ENCODE measurements at places on chromosomes 3 and 15.
A peak's percentile ranks its signal among the peaks of the same experiment; 100 is the strongest.

GRCh38 chr3:24294150-24294549 lies 200.5 kb downstream of the THRB start:
- DNase-seq = no peak

- no peak for DNase-seq
These were observed 94.8 kb downstream of the FMN1 start for GRCh38 chr15:33099739-33100138.

DNA sequence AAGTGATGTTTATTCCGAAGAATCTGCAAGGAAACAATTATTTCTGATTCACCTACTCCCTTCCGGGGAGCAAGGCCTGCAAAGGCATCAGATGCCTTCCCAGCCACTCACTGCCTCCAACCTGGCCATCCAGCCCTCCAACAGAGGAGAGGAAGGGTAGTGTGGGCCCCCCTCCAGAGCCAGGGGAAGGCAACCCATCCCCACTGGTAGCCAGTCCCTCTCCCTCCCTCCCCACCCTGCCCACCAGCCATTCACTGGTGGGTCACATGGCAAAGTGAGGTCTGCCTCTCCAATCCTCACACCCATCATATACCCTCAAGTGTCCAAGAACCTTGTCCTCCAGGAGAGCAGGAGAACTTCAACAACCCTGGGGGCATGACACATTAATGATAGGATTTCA lies 2.4 kb upstream of the VIPR1 start:
- no peak for DNase-seq

DNA sequence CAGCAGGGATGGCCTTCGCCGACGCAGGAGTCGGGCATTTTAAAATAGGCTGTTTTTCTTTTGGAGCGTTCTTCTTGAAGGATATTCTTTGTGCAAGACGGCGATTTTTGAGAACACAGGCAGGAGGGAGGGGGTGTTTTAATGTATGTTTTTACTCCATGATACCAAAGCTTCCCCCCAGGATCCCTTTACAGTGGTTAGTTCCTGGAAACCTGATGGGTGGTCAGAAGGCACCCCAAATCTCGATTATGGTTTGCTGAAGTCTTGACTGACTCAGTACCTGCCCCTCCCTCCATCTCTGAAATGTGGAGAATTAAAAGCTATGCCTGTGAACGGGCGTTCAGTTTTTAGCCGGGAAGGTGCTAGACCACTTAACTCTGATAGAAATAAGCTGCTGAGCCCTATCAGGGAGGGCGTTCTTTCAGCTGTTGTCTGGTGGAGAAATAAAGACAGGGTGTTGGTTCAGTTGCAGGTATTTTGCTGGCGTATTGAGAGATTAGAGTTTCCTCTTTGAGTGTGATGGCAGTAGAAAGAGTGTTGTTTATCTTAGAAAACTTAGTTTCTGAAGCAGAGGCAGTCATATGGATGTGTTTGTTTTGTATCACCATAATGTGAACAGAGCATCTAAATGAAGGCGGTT lies 3.4 kb downstream of the IGF1R start:
- DNase-seq = no peak

- no peak for DNase-seq
These were observed 69.8 kb downstream of the HES1 start for GRCh38 chr3:194205675-194206133.

DNA sequence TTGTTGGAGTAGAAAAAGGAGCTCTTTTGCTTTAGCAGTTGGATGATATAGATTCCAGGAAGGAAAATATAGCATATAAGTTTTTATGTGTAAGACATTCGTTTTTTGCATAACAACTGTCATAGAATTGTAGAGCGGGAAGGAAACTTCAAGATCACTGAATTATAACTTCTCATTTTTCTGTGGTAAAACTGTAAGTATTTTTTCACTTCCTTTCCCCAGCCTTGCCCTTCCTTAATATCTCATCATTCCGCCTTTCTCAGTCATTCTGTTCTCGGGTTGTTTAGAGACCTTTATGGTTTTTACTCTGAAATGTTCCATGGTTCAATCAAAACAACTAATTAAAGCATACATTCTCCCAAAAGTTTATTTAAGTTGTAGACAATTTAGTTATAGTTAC lies 1.1 kb downstream of the EAF2 start:
- no peak for DNase-seq

DNA sequence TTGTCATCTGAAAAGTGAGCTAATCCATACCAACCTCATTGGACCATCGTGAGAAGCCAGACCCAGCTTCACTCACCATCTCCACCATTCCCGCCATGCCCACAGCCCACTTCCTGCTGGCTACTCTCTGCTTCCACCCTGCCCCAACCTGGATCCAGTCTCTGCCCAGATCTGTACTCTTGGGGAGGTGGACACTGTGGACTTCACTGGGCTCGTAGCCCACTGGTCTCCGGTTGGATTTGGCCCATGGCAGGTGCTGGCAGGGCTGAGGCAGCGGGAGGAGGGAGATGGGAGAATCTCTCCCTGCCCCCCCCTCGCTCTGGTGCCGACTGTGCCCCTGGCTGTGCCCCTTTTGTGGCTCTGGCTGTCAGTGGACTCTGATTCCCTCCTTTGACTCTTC lies 193.8 kb downstream of the ABHD5 start:
- no peak for DNase-seq

DNA sequence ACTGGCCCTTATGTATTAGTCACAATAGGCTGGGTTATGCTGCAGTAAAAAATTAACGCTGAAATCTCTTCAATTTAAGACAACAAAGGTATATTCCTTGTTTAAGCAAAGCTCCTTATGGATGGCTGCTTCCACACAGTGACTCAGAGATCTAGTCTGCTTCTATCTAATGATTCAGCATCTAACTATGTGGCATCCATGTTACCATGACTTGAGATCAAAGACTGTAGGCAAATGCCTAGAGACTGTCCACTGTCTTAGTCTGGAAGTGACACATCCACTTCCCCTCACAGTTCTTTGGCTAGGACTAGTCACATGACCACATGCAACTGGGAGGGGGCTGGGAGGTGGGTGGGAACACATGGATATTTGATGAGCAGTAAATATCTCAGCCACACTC lies 61.3 kb upstream of the PSMD6 start:
- no peak for DNase-seq

- DNase-seq = no peak
These were observed 26.1 kb downstream of the ATRIP start for GRCh38 chr3:48472673-48472922.

DNA sequence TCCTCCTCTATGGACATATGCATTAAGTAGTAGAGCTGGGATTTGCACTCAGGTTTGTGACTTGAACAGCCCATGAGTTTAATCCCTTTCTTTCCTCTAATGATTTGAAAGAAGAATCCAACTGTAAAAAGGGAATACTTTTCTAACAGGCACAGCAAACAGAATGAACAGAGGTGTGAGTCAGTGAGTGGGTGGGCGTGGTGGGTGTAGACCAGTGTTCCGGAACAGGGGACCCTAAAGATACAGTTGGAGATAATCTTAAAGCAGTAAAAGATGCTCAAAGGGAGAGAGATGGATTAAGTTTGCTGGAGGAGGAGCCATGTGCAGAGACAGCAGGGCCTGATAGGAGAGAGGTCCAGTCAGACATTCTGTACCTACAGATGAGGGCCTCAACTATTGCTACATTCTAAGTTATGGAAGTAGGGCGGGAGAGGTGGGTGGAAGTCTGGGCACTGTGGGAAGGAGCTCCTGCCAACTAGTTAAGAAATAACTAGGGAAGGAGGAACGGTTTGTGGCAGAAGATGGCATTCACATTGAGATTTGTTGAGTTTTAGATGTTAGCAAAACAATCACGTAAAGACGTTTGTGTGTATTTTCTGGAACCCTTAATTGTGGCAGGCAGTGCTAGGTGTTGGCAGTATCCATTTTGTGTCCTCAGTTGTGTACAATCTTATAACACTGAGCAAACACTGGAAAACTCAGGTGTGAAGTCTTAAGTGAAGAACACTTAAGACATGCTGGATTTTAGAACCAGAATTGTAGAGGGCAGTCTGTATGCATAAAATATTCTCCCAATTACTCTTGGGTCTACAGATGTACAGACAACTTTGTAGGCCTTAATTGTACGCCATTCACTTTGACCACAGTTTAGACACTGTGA lies 511.0 kb downstream of the GRM7 start:
- DNase-seq = no peak

DNA sequence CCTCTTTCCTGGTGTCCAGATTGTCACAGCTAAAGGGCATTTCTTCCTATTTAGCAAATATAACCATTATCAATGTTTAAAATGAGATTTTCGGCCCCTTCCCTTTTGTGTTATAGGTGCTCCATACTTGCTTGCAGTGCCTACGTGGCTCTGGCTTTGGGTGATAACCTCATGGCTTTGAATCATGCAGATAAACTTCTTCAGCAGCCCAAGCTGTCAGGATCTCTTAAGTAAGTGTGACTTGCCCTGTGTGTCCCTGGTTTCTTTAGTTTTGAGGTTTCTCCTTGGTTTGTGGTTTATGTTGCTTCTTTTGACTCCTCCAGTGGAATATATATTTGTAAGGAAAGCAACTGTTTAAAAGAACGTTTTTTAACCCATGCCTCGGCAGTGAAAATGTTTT lies 58.5 kb upstream of the TRIM71 start:
- DNase-seq = no peak

DNA sequence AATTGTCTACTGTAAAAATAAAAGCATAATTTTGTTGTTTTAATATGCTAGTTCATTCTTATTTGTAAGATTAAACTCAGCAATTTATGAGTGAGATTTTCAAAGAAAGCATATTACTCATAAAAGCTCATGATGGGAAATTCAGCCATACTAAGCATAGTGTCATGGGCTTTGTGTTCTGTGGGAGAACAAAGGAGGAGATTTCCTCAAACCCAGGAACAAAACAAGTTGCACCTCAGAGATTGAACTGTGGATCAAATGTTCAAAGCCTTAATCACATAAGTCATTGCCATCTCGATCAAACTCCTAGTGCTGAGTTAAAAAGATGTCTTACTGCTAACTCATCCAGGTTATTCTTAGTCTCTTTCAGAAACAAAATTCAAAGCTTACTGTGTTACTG lies 85.6 kb upstream of the PDZRN3 start:
- DNase-seq = no peak

DNA sequence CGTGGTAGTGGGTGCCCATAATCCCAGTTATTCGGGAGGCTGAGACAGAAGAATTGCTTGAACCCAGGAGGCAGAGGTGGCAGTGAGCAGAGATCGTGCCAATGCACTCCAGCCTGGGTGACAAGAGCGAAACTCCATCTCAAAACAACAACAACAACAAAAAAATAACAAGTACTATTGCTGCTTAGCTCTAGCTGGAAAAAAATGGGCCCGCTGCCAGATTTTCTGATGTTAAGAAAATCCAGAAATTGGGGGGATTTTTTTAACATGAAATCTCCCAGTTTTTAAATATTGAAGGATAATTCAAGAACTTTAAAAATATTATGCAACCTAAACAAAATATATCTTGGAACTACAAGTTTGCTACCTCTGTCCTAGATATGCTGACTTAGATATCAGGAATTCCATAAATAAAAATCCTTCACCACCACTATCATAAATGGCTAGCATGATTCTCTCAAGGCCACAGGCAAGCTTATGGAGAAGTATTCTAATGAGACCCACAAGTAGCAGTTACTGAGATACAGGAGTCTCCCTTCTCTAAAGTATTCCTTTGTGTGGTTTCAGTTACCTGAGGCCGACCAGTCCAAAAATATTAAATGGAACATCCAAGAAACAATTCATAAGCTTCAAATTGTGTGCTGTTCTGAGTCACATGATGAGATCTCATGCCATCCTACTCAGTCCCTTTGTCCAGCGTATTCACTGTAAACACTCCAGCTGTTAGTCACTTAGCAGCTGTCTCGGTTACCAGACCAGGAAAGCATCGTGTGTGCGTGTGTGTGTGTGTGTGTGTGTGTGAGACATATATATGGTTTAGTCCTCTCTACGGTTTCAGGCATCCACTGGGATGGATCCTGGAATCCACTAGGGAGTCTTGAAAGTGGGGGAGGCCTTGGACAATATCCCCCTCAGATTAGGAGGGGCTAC lies 277.2 kb downstream of the TBL1XR1 start:
- no peak for DNase-seq

GRCh38 chr15:56394909-56395308 lies 29.7 kb downstream of the TEX9 start:
- DNase-seq = no peak

- DNase-seq = no peak
These were observed 38.6 kb downstream of the TMED3 start for GRCh38 chr15:79349525-79349924.

DNA sequence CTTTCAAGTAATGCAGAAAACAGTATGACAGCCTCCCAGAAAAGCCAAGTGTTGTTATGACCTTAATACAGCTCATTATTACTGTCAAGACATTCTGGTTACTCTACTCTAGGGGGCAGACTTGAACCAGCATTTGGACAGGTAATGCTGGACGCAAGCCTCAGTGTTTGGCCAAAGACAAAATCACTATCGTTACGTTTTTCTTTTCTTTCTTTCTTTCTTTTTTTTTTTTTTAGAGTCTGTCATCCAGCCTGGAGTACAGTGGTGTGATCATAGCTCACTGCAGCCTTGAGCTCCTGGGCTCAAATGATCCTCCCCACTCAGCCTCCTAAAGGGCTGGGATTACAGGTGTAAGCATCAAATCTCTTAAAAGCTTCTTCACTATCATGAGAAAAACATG lies 29.4 kb upstream of the TMEM45A start:
- peak; percentile 39 for DNase-seq

GRCh38 chr3:178238179-178238578 lies 298.1 kb upstream of the KCNMB2 start:
- no peak for DNase-seq

GRCh38 chr3:46593274-46593862 lies 19.0 kb upstream of the FAM240A start:
- no peak for DNase-seq

GRCh38 chr3:46901591-46902187 lies 24.2 kb downstream of the PTH1R start:
- no peak for DNase-seq

DNA sequence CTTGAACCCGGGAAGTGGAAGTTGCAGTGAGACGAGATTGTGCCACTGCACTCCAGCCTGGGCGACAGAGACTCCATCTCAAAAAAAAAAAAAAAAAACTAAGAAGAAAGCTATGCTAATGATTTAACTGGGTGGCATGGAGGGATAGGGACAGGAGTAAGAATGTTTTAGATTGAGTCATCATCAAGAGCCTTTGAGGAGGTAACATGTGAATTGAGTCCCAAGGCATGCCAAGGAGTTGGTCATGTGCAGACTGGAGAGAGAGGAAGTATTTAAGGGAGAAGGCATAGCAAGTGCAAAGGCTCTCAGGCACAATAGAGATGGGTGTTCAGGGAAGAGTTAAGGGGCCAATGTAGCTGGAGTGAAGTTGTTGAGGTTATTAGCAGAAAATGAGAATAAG lies 9.1 kb downstream of the BNC1 start:
- DNase-seq = no peak
